ENCODE measurements at places on chromosomes 12 and 14. TPM values are rescaled to one million over a fixed set of nuclear protein-coding genes. Genes with fewer than 3 reads are reported as not detected.

Gene KCNH3
- 0.05 TPM for total RNA-seq

Gene USP15
- total RNA-seq: 63.0 TPM

Gene OAS2
- total RNA-seq: 3.0 TPM

Gene ACVR1B
- 63.0 TPM for total RNA-seq
